Stimulated activated CD4-positive, alpha-beta T cell treated with anti-CD3 and anti-CD28 coated beads, Interleukin-2, amount 100 ng/mL, for 24 hours (primary cell): ENCODE measurements at places on chromosomes 12 and 14.

DNA sequence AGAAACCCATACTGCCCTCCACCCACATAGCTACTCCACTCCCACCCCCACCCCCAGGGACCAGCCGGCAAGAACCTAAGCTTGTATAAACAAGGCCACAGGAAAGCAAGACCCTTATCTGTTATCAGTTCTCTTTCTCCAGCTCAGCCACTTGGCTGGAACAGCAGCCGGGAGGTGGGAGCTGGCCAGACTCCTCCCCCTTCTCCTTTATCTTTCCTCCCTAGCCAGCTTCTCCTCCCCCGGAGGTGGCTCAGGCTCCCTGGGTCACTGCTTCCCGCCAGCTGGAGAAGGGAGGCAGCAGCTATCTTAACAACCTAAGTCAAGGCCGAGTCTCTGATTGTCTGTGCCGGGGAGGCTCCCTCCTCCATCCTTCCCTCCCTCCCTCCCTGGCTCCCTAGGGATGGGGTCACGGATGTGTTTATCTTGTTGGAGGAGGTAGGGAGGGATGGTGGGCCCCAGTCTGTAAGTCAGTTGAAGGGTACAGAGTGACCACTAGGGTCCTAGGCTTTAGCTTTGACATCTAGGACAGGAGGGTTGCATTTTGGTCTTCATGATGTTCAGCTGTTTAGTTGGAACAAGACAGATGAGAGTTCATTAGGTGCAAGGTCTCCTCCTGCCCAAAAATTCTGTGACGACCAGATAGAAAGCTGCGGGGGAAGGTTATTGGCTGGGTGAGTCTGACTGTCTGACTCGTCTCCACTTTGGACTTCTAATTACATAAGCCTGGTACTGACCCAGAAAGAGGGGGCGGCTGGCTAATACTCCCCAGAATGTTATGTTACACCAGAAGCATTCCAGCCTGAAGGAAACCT is 29.7 kb downstream of the ZFP36L1 start:
- DNase-seq = no peak

GRCh38 chr12:6465467-6466183 is 4.9 kb downstream of the VAMP1 start:
- no peak for DNase-seq

GRCh38 chr12:3042826-3043225 is 34.4 kb upstream of the TSPAN9 start:
- DNase-seq = no peak

DNA sequence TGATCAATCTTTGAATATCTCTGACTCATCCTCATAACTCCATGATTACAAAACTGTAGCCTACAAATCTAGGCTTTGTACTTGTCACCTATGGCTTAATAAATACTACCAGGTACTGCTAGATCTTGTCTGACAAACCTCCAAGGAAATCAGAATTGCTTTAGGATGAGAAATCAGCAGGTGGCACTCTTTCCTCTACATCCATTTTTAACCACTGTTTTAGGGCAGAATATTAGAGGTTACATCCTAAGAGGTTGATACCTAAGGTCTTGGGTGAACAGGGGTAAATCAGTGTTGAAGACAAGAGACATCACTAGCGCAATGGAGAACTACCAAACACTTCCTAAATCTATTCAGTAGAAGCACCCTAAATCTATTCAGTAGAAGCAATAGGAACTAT is 63.1 kb upstream of the SOX5 start:
- DNase-seq = no peak

- no peak for DNase-seq
These were observed 114.8 kb upstream of the RFLNA start for GRCh38 chr12:124179936-124180607.

- no peak for DNase-seq
These were observed 22.8 kb downstream of the COX8C start for GRCh38 chr14:93369713-93370266.

DNA sequence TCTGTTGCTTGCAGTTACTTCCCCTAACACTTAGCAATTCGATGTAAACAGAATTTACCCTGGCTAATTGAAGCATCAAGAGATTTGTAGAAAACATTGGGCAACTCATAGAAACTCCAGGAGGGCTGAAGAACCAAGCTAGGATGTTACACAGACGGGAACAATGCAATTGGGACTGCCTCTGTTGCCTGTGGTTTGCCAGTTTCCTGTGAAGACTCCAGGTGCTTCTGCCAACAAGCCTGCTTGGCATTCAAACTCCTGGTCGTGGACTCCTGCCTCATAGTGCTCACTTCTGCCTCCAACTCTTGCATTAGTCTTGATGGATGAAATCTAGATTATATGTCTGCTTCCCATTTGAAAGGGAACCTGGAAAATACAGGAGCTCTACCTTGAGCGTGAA is 246.0 kb downstream of the BMP4 start:
- no peak for DNase-seq

DNA sequence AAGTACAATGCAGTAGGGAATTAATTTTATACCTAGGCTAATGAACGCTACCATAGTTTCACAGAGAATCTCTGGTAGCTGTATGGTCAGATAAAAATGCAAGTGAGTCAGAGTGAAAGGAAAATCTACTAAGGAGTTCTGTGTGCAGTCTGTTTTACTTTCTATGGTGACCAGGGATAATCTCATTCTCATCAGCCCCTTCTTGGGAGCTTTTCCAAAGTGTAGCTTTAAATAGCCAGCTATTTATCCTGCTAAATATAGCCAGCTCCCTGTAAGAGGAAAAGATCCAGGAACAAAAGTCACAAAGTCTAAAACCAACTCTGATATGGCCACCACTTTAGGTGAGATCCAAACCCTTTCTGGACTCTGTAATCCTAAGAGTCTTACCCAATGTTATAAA is 75.5 kb downstream of the TMEM116 start:
- no peak for DNase-seq

GRCh38 chr12:98471085-98471484 is 44.3 kb upstream of the TMPO start:
- DNase-seq = no peak

DNA sequence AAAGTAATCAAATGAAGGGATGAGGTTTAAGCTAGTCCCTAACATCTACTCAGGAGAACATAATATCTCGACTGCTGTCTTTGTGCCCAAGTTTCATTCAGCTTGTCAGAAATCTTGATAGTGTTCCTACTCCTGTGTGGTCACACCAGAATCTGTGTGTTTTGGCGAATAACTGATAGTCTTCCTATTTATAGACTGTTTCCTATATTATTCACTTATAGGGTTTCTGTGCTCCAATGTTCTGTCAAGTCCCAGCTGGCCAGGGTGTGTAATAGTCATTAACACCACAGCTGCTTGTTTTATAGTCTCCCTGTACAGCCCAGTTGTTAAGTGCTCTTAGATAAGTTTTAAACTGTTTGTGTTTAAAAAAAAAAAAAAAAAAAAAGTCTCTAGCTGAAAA is 45.9 kb downstream of the GPR135 start:
- DNase-seq = no peak

- no peak for DNase-seq
These were observed 20.9 kb downstream of the ISCA2 start for GRCh38 chr14:74514471-74514941.

DNA sequence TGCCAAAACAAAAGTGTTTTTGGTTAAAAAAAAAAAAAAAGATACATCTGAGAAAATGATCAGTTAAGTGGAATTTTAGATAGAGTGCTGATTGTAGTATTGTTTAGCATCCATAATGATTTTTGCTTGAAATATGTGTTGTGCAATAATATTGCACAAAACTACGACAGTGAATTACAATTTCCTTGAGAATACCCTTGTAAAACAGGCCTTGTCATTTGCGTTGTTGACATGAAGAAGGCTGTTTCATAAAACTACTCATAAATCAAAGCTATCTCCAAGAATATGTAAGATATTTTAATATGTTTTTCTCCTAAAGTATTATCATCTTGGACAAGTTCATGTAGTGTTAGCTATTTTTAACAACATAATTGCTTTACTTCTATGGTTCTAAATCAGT is 1077.0 kb downstream of the LRFN5 start:
- no peak for DNase-seq

- no peak for DNase-seq
These were observed 106.5 kb downstream of the EML1 start for GRCh38 chr14:99899578-99900178.
